ENCODE measurements at places on chromosomes 4 and X. TPM values are rescaled to one million over a fixed set of nuclear protein-coding genes. Genes with fewer than 3 reads are reported as not detected.

GIMD1 gene
- not detected for total RNA-seq

FGF13 gene
- not detected for total RNA-seq

TMEM131L gene
- 169 TPM for total RNA-seq

HSD17B13 gene
- total RNA-seq = 0.20 TPM

All from OCI-LY7 (cell line).